ENCODE measurements at places on chromosomes 6 and 20.

DNA sequence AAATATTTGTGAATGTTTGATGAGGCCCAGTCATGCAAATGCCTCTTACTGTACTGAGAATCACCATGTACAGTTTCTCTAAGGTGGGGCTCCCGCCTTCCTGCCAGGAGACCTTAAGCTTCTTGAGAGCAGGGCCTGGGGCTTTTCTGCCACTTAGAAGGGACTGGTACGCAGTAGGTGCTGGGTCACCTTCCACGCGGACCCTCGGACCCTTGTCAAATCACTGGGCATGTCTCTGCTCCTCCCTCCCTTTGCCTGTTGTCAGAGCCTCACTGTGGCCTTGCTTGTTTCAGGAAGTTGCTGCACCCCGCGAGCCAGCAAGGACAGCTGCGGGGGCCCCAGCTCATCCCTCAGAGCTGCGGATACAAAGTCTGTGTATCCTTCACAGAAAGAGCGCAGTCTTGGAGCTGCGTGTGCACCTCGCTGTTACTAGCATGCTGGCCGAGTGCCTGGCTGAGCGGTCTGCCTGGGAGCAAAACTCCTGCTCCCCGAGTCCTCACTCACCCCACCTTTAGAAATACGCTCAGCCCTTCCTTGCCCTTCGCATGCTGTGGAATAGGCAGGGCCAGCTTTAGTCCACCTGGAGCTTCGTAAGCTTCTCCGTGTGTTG, 30.7 kb upstream of the IRF4 start:
- no peak for DNase-seq

- DNase-seq = no peak
These were observed 457.6 kb downstream of the UTRN start for GRCh38 chr6:144742779-144743178.

GRCh38 chr20:50054626-50055511, 58.1 kb downstream of the UBE2V1 start:
- DNase-seq = no peak

- DNase-seq = no peak
These were observed 74.5 kb upstream of the ADGRF1 start for GRCh38 chr6:47116606-47117005.

GRCh38 chr20:57114290-57115005, 152.0 kb downstream of the BMP7 start:
- DNase-seq = no peak

- no peak for DNase-seq
These were observed 90.9 kb downstream of the GJA10 start for GRCh38 chr6:89984926-89985750.

GRCh38 chr6:149433881-149434280, 33.8 kb downstream of the SUMO4 start:
- no peak for DNase-seq

DNA sequence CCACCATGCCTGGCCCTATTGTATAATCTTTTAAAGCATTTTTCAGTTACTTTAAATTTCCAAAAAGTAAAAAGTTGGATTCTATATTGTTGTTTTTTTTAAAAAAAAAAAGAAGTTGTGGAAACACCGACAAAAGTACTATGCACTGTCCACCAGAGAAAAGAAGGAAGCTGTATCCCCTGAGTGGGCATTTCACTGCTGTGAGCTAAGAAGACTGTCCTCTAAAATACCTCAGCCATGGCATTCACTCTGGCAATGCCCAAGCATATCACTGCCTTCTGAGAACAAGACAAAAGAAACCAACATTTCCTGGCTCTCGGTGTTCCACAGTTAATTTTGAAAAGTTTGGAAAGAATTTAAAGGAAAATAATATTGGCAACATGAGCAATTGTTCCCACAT, 117.8 kb downstream of the IPCEF1 start:
- DNase-seq = no peak

DNA sequence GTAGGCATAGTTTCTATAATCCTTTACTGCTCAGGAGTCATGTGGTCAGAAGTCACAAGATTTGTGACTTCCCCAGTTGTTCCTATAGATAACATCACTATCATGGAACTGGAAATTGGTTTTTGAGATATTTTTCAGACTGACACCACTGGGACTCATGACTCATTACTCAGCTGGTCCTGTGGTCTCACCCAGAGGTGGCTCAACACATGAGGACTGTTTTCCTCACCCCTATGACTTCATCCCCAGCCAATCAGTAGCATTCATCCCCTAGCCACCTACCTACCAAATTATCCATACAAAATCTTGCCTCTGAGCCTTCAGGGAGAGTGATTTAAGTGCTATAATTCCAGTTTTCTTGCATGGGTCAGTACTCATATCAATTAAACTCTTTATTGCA, 1217.7 kb downstream of the EPHA7 start:
- DNase-seq = no peak

- DNase-seq = no peak
These were observed 62.9 kb downstream of the CDH26 start for GRCh38 chr20:60021104-60021503.

DNA sequence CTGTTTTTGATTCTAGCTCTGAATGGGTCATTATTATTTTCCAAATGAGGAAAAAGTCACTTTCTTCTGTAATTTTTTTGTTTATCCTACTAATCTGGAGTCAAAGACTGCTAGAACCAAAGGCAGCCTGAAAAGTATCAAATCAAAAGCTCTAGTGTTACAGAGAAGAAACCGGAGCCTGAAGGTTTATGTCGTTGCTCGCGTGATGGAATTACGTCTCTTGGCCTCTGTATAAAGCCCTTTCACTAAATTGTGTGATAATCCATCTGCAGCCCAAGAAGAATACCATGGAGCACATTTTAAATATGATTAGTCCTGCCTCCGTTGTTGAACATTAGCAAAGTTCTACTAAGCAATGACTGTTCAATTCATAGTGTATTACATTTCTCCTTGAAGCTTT, 738.6 kb downstream of the C6orf118 start:
- no peak for DNase-seq

DNA sequence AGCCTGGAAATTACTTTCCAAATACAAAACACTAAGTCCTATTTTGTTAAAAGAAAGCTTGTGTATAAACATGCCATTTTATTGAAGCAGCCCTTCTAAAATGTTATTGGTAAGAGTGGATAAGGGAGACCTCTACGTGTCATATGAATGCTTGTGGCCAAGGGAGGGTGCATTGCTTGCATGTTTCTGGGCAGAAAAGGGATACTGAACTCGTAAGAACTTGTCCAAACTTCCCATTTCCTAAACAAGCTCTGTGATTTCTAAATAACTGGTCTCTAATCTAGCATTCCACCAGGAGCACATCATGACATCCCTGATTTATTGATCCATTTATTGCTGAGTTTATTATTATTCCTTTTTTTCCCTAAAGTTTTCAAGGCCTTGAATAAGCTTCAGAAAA, 474.1 kb downstream of the CD109 start:
- DNase-seq = no peak

DNA sequence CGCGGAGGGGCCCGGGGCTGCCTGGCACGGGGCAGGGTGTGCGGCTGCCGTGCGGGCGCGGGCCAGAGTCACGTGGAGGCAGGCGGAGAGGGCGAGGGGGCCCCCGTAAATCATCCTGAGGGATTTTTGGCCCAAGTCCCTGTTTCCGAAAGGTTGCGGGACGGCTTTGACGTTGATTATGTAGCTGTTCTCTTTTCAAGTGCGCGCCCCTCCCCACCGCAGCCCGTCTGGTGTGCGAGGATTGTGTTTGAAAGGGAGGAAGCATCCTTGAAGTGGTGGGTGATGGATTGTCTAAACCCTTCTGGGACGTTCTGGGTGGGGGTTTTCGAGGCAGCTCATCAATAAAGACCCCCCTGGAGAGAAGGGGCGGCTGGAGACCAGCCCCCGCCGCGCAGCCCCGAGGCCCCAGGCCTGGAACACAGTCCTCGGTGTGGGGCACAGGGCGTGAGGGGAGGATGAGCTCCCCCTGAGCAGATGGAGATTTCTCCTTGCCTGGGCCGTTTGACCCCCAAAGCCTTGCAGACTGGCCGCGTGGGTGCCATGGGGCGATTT, 7.0 kb upstream of the FOXF2 start:
- DNase-seq = no peak

- no peak for DNase-seq
These were observed 1.1 kb upstream of the BEND3 start for GRCh38 chr6:107116328-107116892.

GRCh38 chr20:35318502-35319157, 26.4 kb upstream of the FAM83C start:
- DNase-seq = no peak

GRCh38 chr6:104459543-104459942, 400.2 kb downstream of the HACE1 start:
- DNase-seq = no peak

All from activated T-helper 1 cell treated with anti-CD3 and anti-CD28 coated beads, Interleukin-12 subunit alpha, Interleukin-12 subunit beta, Interleukin-2, Interleukin-4 antibody, amounts not matched to agents 30 ng/mL and 10 ng/mL and 1 ng/mL, durations not matched to agents 14 hours and 24 hours and 36 hours (primary cell).